Sciatic nerve (tissue), 2 donors: ENCODE measurements at places on chromosomes 1 and 21.

GRCh38 chr1:222167111-222167510, 380.8 kb downstream of the HHIPL2 start:
- no peak for DNase-seq

GRCh38 chr1:87394513-87394912, 65.8 kb downstream of the LMO4 start:
- no peak for DNase-seq

GRCh38 chr1:15719381-15720120, 16.5 kb upstream of the SLC25A34 start:
- no peak for DNase-seq

DNA sequence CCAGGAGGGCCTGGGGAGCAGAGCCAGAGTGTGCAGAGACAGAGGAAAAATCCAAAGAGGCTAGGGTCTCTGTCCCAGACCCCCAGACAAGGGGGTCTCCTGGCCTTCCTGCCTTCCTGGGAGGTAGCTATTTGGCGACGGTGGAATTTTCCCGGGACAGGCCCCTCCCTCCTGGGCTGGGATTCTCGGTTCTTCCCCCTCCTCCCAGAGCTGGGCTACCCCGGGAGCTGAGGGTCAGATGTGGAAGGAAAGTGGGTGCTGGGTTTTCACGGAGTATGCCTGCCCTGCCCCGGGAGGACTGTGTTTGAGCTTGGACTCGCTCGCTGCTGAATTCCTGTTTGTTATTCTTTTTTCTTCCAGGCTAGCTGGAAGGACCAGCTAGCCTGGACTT, 759 bp downstream of the AMPD2 start:
- DNase-seq = no peak

- no peak for DNase-seq
Measured at GRCh38 chr1:111737216-111738132, 1.7 kb downstream of the INKA2 start.

DNA sequence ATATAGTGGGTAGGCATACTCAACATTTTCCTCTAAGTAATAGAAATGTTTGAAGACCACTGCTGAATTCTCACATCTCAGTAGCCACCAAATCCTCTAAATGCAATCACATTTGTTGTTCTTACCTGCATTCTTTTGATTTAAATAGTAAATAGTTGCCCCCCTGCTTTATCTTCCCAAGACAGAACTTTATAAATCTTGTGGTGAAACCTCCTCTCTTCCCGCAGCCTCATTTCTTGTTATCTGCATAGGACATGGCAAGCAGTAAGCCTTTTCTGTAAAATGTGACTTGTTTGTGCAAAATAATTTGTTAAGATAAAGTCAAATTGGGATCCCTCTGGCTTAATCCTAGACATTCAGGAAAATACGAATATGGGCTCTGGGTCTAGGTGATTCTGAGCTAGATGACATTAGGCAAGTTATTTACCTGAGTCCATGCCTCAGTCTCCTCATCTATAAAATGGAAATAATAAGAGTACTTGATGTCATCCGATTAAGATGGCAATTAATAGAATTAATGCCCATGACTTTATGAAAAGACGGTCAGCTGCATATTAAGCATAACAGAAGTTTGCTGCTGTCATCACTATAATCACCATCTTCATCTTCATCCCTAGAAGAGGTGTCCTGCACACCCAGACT, 77.7 kb downstream of the LRRC8C start:
- DNase-seq = no peak

GRCh38 chr1:156523801-156524480, 23.4 kb upstream of the MEF2D start:
- DNase-seq = no peak

GRCh38 chr1:54335755-54336108, 70.5 kb downstream of the SSBP3 start:
- peak; percentile 81 for DNase-seq

DNA sequence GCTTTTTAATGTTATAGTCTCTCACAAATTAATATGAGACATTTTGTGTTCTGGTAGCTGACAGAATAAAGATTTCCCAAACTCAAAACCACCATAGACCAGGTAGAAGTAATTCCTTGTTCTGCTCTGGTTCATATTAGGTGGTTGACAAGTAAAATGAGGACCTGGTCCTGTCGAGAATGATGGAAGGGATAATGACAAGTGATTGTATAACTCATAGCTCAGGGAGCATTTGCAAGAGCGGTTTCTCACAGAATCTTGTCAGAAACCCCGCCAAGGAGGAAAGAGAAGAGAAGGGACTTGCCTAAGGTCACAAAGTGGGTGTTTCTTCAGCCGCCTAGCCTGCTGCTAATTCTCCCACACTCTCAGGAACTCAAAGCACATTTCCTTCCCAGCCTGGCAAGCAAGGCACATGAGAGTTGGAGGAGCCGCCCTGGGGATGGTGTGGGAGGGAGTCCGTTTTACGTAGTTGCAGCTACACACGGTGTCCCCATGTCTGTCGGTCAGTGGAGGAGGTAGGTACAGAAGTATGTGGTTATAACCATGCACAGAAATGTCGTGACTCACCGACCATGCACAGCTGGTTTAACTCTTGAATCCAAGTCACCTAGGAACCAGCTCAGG, 46.5 kb downstream of the SAMD13 start:
- no peak for DNase-seq

GRCh38 chr1:10799726-10800125, 3.3 kb upstream of the CASZ1 start:
- DNase-seq = no peak

DNA sequence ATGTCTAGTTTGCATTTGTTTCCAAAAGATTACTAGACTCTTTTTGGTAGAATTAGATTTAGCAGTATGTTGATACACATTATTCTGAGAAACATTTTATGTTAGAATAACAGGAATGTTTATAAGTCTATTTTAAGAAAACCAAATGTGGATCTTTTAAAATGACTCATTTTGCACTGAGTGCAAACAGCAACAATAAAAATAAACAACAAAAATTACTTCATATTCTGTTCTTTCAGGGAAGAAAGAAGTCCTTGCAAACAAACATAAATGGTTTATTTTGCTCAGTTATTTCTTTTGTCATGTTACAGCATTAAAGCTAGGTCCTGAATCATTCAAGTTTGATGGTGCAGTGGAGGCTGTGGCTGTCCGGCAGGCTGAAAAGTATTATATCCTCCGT, 106.8 kb upstream of the TENT5C start:
- no peak for DNase-seq

DNA sequence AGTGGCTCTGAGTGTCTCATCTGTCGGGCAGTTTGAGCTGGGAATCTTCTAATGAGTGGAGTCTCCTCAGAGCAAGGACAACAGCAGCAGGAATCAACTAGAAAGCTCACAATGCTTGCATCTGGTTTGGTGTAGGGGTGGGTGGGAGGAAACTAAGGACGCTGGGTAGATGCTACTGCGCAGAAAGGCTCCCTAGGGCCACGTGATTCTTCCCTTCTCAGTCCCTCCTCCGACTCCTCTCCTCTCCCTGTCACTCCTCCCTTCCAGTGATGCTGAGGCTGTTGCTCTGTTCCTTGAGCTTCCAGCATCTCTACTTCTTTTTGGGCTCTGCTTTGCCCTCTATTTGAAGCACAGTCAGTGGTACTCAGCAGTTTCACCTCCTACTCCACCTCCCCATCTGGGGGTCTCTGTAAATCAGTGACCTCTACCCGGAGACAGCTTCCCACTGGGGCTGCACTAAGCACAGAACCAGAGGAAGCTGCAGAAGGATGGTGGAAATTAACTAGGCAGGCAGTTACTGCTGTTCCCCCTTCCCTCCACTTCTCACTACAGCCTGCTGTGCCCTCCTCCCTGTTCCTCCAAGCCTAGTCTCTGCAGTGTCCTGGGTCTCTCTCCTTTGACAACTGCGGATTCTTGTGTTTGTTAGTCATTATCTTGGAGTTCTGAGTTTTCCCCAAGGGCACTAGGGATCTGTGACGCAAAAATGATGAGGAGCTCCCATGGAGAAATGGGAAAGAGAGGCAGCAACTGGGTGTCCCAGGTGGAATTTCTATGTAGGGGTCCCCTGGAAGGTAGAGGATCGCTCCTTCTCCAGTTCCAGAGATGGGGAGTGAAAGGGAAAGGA, 5.8 kb downstream of the LINGO4 start:
- no peak for DNase-seq

GRCh38 chr1:94385308-94385929, 32.8 kb upstream of the ABCD3 start:
- DNase-seq = no peak

DNA sequence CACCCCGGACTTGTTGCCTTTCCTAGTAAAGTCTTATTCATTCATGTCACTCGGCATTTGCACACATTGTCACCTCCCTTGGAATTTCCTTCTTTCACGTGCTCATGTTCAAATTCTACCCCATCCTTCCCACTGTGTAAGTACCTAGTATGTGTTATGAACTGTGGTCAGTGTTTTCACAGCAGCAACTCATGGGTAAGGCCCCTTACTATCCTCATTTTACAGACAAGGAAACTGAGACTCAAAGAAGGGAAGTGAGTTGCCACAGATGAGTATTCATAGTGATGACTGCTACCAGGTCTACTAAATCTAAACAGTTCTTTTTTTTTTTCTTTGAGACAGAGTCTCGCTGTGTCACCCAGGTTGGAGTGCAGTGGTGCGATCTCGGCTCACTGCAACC, 10.5 kb downstream of the CITED4 start:
- no peak for DNase-seq

- DNase-seq = peak; percentile 78
Measured at GRCh38 chr1:54312796-54313316, 93.3 kb downstream of the SSBP3 start.

DNA sequence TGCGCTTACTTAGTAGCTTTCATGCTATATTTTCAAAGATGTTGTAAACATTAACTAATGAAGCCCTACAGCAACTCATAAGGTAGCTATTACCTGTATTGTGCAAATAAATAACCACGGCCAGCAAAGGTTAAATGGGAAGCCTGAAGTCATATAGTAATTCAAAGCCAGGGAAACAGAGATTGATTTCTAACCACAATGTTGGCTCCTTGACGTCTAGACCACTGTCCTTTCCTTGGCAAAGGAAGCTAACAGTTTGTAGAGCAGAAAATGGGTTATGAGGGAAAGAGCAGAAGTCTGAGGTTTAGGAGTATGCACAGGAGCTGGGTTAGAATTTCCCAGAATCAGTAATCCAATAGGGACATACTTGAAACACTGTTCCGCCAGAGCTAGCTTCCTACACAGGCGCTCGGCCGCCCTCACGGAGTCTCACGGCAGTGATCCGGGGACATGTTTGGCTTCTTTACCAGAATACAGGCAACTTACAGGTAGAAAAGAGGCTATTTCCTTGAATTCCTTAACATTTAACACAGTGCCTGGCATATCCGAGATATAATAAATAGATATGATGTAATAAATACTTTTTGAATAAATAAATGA, 298.8 kb upstream of the LYPLAL1 start:
- DNase-seq = no peak

GRCh38 chr1:10753299-10753698, 43.1 kb downstream of the CASZ1 start:
- DNase-seq = no peak

DNA sequence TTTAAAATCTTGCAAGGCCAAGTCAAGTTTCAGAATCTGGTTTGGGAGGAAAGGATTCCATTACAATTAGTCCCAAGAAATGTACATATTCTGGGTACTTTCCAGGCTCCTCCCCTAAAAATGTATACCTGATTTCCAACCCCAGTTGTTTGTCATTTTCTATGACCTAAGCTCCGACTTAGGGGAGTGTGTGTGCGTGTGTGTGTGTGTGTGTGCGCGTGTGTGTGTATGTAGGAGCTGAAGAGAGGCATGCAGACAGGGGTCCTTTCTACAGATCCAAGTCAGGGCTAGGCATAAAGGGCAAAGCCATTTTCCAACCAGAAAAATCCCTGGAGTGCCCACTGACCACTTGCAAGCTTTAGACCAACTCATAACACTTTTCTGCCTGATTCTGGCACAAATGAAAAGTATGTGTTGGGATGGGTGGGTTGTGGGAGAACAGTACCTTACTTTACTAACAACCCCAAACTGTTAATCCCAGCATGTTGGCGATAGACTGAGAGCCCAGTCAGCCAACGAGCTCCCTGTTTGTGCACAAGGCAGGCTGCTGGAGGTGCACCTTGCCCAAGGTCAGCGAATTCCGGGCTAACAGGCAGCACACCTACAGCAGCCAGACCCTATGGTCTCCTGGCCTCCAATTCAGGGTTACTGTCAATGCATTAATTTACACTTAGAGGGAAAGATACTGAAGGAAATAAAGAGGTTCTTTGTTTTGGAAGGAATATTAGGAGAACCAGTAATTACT, 1.7 kb downstream of the TRABD2B start:
- no peak for DNase-seq

DNA sequence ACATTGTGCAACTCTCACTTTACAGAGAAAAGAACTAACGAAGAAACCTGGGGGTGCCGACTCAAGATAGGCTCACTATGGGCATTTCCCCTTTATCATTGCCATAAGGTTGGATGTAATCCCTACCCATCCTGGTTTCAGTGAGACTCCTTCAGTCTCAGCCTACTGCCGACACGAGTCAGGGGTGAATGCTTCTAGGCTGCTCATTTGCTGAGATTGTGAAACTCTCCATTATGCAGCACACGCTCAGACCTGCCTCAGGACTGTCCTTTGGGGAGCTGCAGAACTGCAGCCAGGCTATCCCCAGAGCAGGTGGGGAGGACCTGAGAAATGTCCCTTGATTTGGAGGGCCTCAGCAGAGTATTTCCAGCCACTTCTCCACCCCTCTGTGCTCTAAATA, 22.2 kb downstream of the TSHB start:
- DNase-seq = no peak

- no peak for DNase-seq
Measured at GRCh38 chr21:33783187-33783979, 132.2 kb downstream of the ATP5PO start.

GRCh38 chr21:45202889-45203288, 84.8 kb downstream of the POFUT2 start:
- DNase-seq = no peak

DNA sequence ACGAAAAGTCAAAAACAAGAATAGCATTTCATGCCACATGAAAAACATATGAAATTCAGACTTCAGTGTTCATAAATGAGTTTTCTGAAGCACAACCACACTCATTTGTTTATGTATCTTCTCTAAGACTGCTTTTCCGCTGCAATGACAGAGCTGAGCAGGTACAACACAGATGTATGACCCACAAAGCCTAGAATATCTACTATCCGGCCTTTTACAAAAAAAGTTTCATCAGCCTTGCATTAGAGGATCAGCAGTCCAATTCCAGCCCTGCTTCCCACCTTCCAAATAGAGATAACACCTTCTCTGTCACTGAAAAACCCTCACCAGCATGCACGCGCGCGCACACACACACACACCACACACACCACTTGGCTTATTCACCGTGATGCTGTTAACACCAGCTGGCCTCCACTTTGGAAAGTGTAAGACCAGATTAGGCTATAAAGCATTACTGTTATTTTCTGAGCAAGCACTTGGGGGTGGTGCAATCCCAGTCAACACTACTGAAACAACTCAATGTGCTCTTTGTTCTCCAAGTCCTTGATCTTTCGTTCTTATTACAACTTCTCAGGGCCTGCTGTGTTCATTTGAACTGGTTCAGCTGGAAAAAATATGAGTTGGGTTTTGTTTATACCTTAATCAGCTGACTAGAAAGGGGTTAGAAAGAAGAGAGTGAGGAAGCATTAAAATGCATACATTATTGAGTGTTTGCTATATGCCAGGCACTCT, 90.0 kb downstream of the GLUL start:
- DNase-seq = no peak

- no peak for DNase-seq
Measured at GRCh38 chr1:75471252-75471651, 139.7 kb downstream of the SLC44A5 start.
